ENCODE measurements at places on chromosomes 7 and 10. TPM values are rescaled to one million over a fixed set of nuclear protein-coding genes. Genes with fewer than 3 reads are reported as not detected.

GPR26 gene
- not detected for total RNA-seq

SFRP5 gene
- total RNA-seq = 3.7 TPM

DNA sequence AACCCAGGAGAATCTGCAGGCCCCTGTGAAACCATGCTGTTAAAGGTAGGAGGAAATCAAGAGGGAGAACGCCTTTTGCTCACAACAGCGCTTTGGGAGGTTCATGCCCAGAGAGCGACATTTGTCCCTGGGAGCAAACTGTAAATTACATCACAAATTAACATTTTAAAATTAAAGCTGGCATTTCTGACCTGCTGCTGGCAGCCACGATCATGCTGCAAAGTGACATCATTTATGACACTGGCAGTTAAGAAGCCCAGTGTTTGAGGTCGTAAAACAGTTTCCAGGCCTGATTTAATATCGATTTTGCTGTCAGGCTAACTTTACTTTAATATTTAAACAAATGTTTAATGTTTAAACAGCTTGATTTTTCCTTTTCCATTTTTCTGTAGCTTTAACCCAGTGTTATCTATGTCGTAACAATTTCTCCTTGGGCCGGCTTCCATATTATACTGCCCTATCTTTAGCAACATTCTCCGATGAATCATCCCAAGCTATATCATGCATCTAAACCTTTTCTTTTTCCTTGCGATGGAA is 86.5 kb upstream of the NPVF start:
- no peak overlapping the region for H3K4me3 ChIP-seq
- no peaks in the 10 kb centered on the region for H3K27me3 ChIP-seq
- H3K36me3 ChIP-seq = no peaks in the 10 kb centered on the region

GRCh38 chr10:63752318-63752717 is 231.1 kb downstream of the REEP3 start:
- DNase-seq = no peak
- H3K36me3 ChIP-seq = no peaks in the 10 kb centered on the region
- no peak overlapping the region for H3K4me3 ChIP-seq
- H3K4me1 ChIP-seq = no peaks in the 10 kb centered on the region

- H3K27me3 ChIP-seq = no peaks in the 10 kb centered on the region
- no peaks in the 10 kb centered on the region for H3K4me1 ChIP-seq
- no peak for DNase-seq
- H3K36me3 ChIP-seq = no peaks in the 10 kb centered on the region
Measured at GRCh38 chr7:110157631-110158362, 933.1 kb upstream of the LRRN3 start.
